Stimulated activated CD8-positive, alpha-beta memory T cell treated with anti-CD3 and anti-CD28 coated beads, Interleukin-7, amount 100 ng/mL, for 1 hour (primary cell): ENCODE measurements at places on chromosomes 5 and 9.

DNA sequence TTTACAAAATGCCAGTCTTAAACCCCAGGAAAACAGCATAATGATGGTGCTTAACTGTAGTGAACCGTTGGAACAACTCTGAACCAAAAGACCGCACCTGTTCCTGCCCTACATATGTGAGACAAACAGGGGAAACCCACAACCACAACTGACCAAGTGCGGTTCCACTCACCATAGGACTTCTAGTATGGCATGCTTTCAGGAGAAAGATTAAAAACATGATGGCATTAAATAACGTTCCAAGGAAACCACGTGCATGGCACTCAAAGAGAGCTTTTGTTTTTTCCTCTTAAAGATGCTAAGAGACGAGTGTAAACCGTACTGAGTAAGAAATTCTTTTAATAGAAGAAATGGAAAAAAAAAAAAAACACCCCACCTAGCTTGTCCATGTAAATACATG is 119.8 kb downstream of the SSBP2 start:
- DNase-seq, result no peak

DNA sequence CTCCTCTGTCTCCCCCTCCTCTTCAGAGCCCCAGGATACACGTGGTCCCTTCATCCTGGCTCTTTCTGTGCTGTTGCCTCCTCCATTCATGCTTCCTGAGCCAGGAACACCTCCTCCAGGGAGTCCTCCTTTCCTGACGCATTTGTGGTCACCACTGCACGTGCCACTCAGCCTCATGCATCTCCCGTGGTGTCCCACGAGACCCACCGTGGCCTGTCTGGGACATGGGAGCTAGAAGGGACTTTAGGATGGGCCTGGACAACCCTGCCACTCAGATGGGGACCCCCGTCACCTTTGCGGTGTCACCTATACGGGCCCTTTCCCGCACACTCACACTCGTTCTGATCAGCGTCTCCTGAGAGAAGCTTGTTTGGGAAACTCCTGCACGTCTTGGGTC is 6.7 kb downstream of the GLIPR2 start:
- DNase-seq, result no peak

DNA sequence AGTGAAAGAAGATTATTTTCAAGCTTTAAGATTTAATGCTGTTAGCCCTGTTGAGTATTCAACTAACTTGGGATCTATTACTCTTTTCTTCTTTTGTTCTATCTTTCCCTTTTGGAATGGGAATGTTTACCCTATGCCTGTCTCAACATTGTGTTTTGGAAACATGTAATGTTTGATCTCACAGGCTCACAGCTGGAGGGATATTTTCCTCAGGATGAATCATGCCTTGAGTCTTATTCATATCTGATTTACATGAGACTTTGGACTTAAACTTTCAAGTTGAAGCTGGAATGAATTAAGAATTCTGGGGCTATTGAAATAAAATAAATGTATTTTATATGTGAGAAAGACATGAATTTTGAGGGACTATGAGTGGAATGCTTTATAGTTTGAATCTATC is 607.8 kb upstream of the PTGER4 start:
- no peak for DNase-seq

- DNase-seq, result no peak
These were observed 25.3 kb downstream of the ARRDC3 start for GRCh38 chr5:91357806-91358205.
